Ecto neural progenitor cell (in vitro differentiated cells): ENCODE measurements at places on chromosomes 16 and 17.

GRCh38 chr17:39238311-39238972 is 12.7 kb upstream of the STAC2 start:
- DNase-seq: no peak

GRCh38 chr17:2075336-2076086 is 20.6 kb downstream of the HIC1 start:
- no peak for DNase-seq

DNA sequence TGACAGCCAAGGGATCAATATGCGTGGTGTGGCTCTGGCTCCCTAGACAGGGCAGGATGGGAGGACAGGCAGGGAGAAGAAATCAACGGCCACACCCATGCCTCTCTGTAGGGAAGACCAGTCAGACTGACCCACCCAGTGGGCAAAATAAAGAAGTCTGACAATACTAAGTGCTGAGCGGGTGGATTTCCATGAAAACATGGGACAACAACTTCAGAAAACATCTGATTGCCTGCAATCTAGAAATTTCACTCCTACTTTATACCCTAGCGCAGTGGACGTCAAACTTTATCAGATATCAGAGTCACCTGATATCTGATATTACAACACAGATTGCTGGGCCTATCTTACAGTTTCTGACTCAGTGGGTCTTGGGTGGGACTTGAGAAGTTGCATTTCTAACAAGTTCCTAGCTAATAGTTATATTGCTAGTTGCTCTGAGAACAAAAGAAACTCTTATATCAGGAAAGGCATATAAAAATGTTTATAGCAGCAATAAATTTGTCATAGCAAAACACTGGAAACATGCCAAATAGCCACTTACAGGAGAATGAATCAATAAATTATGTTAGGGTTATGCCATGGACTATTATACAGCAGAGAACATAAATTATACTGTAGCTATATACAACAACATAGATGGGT is 38.4 kb downstream of the C17orf67 start:
- DNase-seq: no peak

DNA sequence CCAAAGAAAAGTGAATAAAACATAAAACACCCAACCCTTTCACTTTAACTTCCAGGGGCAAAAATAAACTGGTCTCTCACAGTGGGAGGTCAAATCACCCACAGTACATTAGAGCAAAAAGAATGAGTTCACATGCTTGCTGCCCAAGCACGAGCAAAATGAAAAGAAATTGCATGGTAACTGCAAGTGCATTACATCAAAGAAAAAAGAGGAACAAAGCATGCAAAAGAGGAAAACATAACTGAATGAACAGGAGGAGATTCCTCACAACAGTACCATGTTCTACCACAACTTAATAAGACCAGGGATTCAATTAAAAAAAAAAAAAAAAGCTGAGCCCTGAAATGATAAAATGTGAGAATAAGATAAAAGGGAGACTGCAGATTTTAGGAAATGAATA is 12.3 kb downstream of the DNAH2 start:
- DNase-seq: no peak

- peak; percentile 55 for DNase-seq
Measured at GRCh38 chr17:39755554-39756379, 18.0 kb downstream of the GRB7 start.

GRCh38 chr16:72621651-72622050 is 426.3 kb downstream of the ZFHX3 start:
- no peak for DNase-seq

- no peak for DNase-seq
Measured at GRCh38 chr17:47696717-47697642, 3.0 kb downstream of the TBKBP1 start.

GRCh38 chr16:79721270-79721669 is 120.7 kb upstream of the MAF start:
- no peak for DNase-seq

DNA sequence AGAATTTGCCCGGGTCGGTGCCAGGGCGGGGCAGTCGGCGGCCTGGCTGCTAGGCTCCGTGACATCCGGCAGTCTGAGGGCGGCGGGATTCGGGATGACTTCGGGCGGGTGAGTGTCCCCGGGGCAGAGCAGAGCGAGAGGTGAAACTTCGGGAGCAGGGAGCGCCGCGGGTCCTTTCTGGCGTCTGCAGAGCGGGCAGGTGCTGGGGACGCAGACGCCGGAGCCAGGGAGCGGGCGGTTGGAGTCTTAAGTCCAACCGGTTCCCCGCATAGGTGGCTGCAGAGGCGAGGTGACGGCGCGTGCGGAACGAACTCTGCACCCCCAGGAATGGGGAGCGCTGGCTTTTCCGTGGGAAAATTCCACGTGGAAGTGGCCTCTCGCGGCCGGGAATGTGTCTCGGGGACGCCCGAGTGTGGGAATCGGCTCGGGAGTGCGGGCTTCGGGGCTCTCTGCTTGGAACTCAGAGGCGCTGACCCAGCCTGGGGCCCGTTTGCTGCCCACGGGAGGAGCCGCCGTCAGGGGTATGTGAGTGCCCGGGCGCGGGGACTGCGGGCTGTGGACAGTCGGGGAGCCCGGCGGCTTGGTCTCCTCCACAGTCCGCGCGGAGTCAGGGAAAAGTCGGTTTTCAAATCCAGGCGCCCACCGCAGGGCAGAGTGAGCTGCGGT is at the start of gene B4GALNT2:
Gene B4GALNT2, plus strand, starts transcription at position 71 of the 666 bp plus-strand sequence. Its CDS starts 24 bp downstream, at position 95.
- peak; percentile 73 for DNase-seq

GRCh38 chr16:15694499-15694898 is 44.5 kb downstream of the NDE1 start:
- DNase-seq: no peak

DNA sequence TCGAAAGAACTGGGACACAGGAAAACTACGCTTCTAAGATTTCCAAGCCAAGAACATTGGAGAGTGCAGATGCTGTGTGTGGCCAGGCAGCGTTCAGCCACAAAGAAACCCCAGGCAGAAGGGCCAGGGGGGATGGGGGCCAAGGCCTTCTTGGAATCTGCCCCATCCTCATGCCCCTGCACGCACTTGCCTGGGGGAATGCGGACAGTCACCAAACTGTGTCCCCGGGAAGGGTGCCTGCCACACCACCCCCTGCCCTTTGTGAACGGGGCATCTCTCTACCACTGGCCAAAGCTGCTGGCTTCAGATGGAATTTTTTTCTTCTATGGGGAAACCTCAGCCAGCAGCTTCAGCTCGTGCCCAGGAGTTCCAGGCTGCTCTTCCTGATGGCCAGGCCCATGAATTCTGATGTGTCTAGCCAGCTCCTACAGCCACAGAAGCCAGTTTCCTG is 32.0 kb upstream of the DNAH17 start:
- no peak for DNase-seq

- DNase-seq: no peak
Measured at GRCh38 chr16:46947900-46948547, 25.4 kb downstream of the DNAJA2 start.

- no peak for DNase-seq
Measured at GRCh38 chr17:55664287-55664686, 58.4 kb downstream of the TMEM100 start.

- peak; percentile 67 for DNase-seq
Measured at GRCh38 chr16:69917739-69918138, 33.4 kb upstream of the CLEC18A start.

GRCh38 chr17:1645207-1646171 is at the start of gene SCARF1:
Gene SCARF1 (minus strand): TSS chr17:1645732. CDS start chr17:1645697, 35 bp downstream.
- peak; percentile 57 for DNase-seq

DNA sequence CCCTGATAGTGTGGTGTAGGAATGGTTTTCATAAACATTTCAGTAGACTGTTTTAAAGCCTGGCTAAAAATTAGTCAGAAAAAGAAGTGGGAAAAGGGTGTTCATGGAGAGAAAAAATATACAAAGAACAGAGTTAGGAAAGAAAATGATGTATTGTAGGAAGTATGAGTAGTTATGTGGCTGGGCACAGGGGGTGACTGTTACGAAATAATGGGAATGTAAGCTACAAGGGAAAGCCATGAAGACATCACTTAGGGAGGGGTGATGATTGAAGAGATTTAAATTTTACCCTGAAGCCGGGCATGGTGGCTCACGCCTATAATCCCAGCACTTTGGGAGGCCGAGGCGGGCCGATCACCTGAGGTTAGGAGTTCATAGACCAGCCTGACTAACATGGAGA is 55.3 kb downstream of the NUP88 start:
- DNase-seq: no peak

DNA sequence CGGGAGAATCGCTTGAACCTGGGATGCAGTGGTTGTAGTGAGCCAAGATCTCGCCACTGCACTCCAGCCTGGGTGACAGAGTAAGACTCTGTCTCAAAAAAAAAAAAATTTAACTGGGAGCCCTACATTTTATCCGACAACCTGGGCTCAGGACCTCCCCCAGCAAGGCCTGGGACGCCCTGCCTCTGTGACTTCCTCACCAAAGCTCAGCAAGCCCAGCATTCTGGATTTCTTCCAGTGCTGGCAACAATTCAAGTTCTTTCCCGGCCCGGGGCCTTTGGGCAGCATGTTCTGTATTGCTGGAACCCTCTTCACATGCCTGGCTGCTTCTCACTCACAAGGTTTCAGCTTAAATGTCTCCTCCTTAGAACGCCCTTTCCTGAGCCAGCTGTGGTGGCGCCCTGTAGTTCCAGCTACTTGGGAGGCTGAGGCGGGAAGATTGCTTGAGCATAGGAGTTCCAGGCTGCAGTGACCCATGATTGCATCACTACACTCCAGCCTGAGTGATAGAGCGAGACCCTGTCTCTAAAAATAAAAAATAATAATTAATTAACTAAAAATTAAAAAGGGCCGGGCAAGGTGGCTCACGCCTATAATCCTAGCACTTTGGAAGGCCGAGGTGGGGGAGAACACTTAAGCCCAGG is 15.9 kb upstream of the MEIOB start:
- DNase-seq: no peak

DNA sequence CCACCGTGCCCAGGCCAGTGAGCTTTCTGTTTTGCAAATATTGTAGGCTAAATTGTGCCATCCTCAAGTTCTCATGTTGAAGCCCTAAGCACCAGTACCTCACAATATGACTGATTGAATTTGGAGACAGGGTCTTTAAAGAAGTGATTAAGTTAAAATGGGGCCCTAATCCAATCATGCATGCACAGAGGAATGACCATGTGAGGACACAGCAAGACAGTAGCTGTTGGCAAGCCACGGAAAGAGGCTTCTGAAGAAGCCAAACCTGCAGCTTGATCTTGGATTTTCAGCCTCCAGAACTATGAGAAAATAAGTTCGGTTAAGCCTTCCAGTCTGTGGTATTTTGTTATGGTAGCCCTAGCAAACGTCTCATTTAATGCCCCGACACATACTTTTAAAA is 24.9 kb downstream of the TOM1L2 start:
- no peak for DNase-seq

- DNase-seq: peak; percentile 89
Measured at GRCh38 chr17:73645050-73645871, 1.0 kb upstream of the SDK2 start.

DNA sequence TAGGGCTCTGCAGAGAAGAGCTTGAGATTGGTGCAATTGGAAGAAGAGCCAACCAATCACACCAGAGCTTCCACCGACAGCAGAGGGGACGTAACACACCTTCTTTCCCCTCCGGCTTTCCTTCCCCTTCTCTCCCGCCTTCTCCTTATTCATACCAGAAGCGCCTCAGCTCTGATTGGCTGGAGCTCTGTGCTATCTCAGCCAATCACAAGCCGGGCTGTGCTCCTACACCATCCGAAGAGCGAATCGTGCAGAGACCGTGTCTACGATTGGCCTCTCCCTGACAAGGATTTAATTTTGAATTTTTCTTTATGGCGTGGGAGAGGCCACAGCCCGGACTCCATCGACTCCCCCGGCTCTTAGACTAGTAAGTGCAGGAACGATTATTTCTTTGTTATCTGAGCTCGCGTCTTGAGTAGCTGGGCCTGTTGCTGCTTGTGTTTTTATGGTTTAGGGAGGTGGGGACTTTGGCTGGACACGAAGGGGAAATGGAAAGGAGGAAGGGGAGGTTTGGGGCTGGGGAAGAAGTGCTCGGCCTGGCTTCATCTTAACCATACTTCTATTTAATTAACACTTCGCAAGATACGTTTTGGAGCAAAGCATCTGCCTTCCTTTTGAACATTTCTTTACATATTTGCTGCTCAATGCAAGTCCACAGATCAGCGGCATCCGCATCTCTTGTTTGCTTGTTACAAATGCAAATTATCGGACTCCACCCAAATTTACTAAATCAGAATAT is at the start of gene PRR11:
Gene PRR11, plus strand, starts transcription at position 308 of the 739 bp plus-strand sequence. CDS start 14,007 bp downstream, outside the sequence.
- DNase-seq: peak; percentile 99

DNA sequence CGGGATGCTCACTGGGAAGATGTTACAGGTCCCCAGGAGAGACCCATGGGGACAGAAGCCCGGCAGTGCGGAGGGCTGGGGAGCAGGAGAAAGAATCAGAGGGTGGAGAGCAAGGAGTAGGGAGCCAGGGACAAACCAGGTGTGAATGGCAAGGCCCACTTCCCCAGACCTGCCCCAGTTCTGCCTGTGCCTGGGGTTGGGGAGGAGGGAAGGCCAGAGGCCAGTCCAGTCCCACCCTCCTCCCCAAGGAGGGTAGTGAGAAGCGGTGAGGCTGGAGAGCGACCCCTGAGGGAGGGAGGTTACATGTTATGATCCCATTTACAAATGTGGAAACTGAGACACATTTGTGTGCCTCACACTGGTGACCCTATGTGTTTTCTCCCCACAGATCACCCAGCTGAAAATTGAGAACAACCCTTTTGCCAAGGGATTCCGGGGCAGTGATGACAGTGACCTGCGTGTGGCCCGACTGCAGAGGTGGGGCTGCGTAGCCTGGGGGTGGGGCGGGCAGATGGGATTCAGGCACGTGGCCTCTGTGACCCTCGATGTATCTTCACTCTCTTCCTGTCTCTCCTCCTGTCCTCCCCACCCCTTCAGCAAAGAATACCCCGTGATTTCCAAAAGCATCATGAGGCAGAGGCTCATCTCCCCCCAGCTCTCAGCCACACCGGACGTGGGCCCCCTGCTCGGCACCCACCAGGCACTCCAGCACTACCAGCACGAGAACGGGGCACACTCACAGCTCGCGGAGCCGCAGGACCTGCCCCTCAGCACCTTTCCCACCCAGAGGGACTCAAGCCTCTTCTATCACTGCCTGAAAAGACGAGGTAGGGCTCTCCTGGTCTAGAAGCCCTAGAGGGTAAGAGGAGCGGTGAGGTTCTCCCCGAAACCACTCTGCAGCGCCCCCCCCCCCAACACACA is 27.5 kb downstream of the TBX4 start:
- DNase-seq: no peak

DNA sequence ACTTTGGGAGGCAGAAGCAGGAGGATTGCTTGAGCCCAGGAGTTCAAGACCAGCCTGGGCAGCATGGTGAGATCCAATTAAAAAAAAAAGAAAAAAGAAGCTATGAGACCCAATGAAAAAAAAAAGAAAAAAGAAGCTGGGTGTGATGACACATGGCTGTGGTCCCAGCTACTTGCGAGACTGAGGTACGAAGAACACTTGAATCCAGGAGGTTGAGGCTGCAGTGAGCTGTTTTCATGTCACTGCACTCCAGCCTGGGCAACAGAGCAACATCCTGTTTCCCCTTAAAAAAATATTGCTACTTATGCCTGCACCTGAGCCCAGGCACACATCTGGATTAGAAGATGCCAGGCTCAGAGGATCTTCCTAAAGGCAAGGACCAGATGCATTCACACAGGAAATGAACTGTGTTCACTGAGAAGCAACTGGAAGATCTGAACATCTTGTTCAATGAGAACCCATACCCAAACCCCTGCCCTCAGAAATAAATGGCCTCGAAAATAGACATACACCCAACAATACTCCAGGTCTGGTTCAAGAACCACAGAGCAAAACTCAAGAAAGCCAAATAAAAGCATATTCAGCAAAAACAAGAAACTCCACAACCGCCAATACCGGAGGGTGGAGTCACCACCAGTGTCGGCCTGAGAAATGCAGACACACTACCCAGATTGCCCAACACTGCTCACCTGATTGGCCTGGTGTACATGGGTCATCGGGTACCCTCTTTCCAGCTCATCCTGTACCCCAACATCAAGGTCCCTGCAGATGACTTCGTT is 4.4 kb downstream of the RNF135 start:
- DNase-seq: no peak

GRCh38 chr16:89924297-89924924 is 1.3 kb downstream of the TUBB3 start:
- DNase-seq: peak; percentile 87
